ENCODE measurements at places on chromosomes 2 and 18.

GRCh38 chr2:44997963-44998362 is 11.3 kb downstream of the SIX2 start:
- no peak for DNase-seq

DNA sequence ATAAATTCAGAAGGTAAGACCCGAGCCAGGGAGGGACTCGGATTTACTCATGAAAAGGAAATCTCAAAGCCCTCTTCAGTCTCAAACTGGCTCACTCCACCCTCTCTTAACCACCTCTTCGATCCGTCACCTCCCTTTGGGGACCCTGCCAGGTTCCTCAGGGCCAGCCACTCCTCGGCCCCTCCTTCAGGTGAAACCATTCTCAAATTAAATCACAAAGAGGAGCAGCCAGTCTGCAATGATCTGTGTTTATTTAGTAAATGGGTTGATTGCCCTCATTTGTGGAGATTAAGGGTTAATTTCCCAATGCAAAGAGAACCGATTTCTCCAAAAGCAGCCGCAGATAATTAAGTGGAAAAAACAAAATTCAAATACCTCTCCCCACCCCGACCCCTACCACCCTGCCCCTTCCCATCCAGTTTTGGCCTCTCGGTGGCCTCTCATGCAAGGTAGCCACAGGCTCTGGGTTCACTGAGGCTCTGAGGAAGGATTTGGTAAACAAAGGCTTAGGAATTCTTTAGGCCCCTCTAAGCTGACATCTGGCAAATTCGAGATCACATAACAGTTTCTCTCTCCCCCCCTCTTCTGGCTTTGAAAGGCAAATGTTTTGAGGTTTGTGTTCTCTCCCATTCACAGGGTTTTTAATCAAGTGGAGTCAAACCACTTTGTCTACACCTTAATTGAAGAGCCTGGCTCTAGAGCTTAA is 10.3 kb upstream of the FZD7 start:
- DNase-seq, result no peak

DNA sequence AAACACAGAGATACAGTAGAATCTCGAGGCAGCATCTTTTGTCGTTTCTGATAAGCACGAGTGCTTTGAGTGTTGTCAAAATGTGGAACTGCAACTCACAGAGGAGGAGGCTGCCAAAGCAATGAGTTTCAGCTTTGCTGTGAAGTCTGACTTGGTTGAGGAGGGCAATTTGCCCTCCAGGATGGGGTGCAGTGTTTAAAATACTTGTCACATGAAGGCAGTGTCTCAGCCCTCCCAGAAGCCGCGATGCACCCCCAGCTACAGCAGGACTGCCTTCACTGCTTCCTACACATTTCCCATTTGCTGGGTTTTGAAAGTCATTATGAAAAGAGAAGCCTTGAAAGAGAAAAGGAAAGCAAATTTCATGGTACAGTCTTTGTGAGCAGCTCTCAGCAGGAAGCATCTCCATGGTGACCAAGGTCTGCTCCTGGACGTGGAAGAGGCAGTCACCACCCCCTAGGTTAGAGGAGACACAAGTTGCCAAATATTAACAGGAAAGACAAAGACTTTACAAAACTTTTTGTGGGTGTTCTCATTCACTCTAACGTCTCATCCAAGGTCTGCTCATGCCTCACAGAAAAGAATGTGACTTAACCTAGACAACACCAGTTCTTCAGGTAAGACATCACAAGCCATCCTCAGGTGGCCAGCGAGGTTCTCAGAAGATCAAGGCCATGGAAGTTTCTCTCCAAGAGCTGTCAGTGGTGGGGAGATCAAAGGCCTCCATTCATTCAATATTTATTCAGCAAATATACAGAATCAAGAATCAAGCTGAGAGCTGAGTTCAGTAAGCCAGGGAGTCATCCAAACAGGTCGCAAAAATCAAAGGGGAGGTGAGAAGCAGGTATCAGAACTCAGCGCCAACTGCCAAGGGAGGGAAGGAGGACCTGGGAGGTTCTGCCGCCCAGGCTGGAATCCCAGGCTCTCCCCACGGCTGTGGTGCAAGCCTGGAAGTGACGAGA is 476.0 kb downstream of the EIPR1 start:
- no peak for DNase-seq

GRCh38 chr2:187266147-187266546 is 181.9 kb downstream of the CALCRL start:
- DNase-seq, result no peak

DNA sequence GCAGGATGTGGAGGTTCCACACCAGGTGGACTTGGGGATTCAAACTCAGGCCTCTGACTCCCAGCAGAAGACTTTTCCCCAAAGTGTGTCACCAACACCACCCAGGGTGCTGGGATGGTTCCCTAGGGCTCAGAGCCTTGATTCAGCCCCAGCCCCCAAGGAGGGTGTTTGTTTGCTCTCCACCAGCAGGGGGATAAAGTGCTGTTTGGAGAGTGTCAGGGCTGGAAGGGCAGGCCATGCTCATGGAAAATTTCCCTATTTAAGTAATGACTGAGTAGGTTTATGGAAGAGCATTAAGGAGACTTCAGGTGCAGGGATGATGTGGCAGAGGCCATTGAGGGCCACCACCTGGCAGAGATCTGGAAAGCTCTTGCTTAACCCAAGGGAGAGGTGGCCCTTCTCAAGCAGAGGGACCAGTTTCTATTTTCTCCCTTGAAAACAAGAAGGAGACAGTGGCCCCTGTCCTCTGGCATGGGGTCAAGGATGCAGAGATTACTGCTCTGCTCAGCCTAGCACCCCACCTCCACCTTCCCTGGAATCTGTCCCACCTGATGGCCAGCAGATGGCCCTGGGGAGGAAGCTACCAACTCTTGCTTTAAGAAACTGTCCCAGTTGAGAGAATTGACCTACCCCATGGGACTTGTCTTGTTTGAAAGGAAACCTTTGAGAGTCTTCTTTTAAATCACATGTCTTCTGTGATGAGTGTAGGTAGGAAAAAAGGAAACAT is 122.1 kb downstream of the ACOXL start:
- no peak for DNase-seq

GRCh38 chr2:56191617-56192016 is 7.8 kb downstream of the CCDC85A start:
- no peak for DNase-seq

GRCh38 chr2:113057117-113057516 is 1.9 kb upstream of the IL36RN start:
- DNase-seq, result no peak

- DNase-seq, result no peak
These were observed 52.3 kb downstream of the EHD3 start for GRCh38 chr2:31286230-31286629.

- DNase-seq, result no peak
These were observed 5.5 kb downstream of the ATP6V1B1 start for GRCh38 chr2:70941186-70941585.

DNA sequence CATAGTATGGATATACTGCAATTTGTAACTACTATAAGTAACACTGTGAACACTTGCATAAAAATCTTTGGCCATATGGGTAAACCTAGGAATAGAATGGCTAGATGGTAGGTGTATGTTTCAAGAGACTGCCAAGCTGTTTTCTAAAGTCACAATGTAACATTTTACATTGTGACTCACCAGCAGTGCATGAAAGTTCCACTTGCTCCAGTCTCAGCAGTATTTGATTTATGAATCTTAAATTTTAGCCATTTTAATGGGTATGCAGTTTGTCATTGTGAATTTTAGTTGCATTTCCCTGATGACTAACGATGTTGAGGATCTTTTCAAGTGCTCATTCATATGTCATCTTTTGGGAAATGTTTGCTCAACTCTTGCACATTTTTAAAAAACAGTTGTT is 86.1 kb downstream of the FARSB start:
- no peak for DNase-seq

DNA sequence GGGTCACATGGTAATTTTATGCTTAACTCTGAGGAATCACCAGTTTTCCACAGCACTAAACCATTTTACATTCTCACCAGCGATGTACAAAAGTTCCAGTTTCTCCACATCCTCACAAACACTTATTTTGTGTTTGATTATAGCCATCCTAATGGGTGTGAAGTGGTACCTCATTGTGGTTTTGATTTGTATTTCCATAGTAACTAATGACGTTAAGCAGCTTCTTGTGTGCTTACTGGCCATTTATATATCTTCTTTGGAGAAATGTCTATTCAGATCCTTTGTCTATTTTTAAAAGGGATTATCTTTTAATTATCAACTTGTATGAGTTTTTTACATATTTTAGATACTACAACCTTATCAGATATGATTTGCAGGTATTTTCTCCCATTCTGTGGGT is 42.0 kb downstream of the CCDC150 start:
- no peak for DNase-seq

GRCh38 chr2:26578113-26578458 is 63.1 kb downstream of the CIB4 start:
- no peak for DNase-seq

DNA sequence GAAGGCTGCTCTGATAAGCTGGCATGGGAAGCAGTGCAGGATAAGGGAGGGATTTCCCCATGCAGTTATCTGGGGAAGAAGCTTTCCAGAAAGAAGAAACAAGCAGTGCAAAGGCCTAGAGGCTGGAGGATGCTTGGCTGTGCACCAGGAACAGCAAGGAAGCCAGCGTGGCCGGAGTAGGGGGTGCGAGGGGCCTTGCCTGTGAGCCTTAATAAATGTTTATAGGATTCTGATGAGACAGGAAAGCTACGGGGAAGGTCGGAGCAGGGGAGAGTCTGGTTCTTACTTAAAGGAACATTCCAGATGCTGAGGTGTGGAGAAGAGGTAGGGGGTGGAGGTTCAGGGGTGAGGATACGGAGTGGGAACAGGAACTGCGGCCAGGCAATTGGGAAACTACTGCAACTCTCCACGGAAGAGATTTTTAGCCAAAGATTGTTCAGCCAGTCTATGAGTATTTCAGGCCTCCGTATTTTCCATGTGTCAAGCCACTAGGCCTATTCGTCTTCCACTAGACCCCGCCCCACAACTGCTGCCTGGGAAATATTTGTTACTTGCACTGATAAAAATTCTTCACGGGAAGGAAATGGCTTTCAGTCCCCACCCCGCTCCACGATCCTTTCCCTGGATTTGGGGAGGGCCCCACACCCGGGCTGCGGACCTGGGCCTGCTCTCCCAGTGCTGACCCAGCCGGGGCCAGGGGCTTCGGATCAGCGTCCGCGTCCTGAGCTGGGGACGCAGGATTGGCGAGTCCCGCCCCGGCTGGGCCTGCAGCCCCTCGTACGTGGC is 516 bp downstream of the EIF2AK2 start:
- DNase-seq, result no peak

- no peak for DNase-seq
These were observed 773.5 kb downstream of the CNTNAP5 start for GRCh38 chr2:124798551-124798950.

GRCh38 chr2:121471532-121472469 is 58.9 kb upstream of the RNU4ATAC start:
- no peak for DNase-seq

DNA sequence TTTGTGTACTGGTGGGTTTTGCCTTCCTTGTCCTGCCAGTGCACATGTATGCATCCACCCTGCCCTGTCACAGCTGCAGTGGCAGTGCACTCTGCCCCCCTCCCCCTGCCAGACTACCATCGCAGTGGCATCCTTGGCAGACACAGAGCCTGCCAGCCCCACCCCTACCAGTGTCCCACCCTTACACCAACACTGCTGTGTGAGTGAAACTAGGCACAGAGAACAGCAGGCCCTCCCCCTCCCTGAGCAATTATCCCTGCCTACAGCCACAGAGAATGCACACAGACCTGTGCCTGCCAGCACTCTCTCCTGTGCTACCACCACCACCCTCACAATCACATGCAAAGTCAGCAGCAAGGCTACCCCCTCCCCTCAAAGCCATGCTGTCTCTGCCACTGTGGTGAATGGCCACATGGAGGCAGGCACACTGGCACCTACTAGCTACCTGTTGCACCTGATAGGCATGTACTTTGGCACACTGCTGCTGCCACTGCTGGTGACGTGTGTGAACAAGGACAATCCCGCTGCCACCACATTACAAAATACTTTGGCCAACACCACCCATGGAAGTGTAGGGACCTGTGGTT is 239.8 kb downstream of the CALCRL start:
- no peak for DNase-seq

DNA sequence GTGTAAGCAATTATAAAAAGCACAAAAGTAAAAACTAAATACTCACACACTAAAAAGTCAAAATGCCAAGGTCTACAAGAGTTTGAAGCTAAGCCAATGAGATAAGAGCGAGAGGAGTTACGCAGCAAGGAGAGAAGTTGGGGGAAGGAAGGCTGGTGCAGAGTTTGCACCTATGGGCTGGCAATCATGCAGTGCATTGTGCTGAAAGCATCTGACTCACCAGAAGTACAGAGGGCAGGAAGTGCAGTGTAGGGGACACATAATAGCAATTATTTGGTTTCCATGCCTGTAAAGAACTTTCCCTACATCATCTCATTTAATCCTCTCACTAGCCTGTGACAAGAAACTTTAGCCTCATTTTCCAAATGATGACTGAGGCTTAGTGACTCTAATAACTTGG is 142.7 kb upstream of the KYNU start:
- DNase-seq, result no peak

GRCh38 chr2:168929031-168929430 is 27.9 kb downstream of the G6PC2 start:
- DNase-seq, result no peak

- no peak for DNase-seq
These were observed 13.8 kb upstream of the SATB2 start for GRCh38 chr2:199471443-199472057.

GRCh38 chr2:5377323-5377722 is 314.9 kb upstream of the SOX11 start:
- DNase-seq, result no peak

DNA sequence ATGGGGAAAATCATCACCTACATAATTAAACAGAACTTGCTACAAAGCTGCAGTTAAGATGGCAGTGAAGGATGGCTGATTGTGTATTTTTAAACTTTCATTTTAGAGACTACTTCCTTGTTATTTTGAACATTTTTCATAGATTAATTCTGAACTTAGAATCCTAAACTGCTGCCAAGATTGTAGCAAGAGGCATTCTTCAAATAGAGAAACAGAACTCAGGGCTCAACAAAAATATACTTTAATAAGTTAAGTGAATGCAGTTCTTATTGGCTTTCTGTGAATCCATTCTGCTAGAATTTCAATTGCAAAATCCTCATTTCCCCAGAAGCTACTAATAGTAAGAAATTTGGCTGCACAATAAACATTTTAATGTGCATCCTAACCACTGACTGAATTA is 160.3 kb downstream of the L3MBTL4 start:
- no peak for DNase-seq

DNA sequence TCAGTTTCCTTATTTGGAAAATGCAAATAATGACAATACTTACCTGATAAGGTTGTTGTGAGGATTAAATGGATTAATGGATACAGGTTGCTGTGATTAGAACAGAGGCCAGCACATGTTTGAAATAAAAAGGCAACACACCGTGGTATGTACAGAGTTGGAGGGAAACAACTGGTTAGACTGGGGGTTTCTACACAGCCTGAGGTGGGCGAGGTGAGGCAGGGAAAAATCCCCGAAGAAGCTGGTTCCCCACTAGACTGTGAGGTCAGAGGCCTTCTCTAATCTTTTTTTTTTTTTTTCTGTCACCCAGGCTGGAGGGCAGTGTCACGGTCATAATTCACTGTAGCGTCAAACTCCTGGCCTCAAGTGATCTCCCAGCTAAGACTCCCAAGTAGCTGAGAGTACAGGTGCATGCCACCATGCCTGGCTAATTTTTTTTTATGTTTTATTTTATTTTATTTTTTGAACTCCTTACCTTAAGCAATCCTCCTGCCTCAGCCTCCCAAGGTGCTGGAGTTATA is 1.2 kb upstream of the E2F6 start:
- no peak for DNase-seq

Measured in cerebellar nuclear complex (tissue), 1 donor.